ENCODE measurements at places on chromosomes 5 and 9. TPM values are rescaled to one million over a fixed set of nuclear protein-coding genes. Genes with fewer than 3 reads are reported as not detected.

TNPO1 gene
- total RNA-seq: 144 TPM

NEURL1B gene
- 3.3 TPM for total RNA-seq

SLC36A2 gene
- not detected for total RNA-seq

NTRK2 gene
- not detected for total RNA-seq

KCNIP1 gene
- total RNA-seq: not detected

SLC36A3 gene
- not detected for total RNA-seq

DPM2 gene
- 47.7 TPM for total RNA-seq

NAA35 gene
- total RNA-seq: 27.5 TPM

EQTN gene
- not detected for total RNA-seq

SPIN1 gene
- 39.3 TPM for total RNA-seq

PHF24 gene
- total RNA-seq: 0.21 TPM

PCA3 gene
- not detected for total RNA-seq

BARX1 gene
- 11.1 TPM for total RNA-seq

IRGM gene
- total RNA-seq: 0.37 TPM

PCDHGA8 gene
- total RNA-seq: not detected

Data from A549 treated with RU486 at 1 μM for 4 hours (cell line).